ENCODE measurements at places on chromosomes 1 and 21.

GRCh38 chr1:165257969-165258459 lies 98.5 kb downstream of the LMX1A start:
- peak; percentile 44 for DNase-seq

- no peak for DNase-seq
These were observed 94.0 kb downstream of the LRRC7 start for GRCh38 chr1:69661686-69662085.

GRCh38 chr1:13930151-13930550 lies 230.2 kb downstream of the PRDM2 start:
- no peak for DNase-seq

- DNase-seq = no peak
These were observed 69.8 kb upstream of the WARS2 start for GRCh38 chr1:119210296-119210649.

GRCh38 chr1:11498956-11499594 lies 20.1 kb downstream of the DISP3 start:
- DNase-seq = no peak
